ENCODE measurements at places on chromosomes 12 and 14.

DNA sequence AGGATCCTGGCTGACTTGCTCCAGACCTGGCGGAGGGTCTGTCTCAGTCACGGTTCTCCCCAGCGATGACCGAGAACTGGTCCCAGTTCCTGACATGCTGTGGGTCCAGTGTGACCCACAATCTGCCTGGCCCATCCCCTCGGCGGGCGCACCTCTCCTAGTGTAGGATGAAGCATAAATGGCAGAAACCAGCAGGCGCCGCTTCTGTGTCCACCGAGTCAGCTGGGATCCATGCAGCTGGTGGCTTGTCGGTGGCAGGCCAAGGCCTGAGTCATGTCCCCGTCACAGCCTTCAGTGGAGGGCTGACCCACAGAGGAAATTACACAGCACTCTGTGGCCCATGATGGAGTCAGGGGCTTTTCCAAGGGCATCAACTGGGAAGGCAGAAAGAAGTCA is 38.5 kb downstream of the NFKBIA start:
- DNase-seq = no peak

DNA sequence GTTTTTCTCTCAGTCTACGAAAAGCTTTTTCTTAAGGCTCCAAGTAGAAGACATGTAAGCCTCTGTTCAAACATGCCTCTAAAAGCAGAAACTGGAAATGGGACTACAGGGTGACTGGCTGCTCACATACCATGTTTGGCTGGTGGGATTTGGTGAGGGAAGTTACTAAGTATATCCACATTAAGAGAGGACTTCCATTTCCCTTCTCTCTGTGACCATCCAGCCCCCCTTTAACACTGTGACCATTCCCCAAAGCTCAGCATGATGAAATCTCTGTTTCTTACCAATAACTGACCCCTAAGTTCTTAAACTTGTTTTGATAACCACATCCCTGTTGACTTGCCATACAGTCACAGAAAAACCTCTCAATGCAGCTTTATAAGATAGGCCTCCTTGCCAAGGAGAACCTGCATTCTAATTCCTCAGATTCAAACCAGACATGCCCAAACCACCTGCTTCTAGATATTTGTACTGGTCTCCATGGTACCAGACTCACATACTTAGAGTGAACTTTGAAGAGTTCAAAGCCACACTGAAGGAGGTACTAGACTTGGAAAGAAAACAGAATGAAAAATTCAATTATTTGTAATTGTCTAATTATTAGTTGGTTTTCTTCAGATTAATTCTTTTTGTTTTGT is 102.2 kb downstream of the VEZT start:
- DNase-seq = no peak

GRCh38 chr14:75222208-75222701 is 45.8 kb upstream of the TMED10 start:
- no peak for DNase-seq

- no peak for DNase-seq
Measured at GRCh38 chr14:91277546-91278382, 33.3 kb upstream of the GPR68 start.

DNA sequence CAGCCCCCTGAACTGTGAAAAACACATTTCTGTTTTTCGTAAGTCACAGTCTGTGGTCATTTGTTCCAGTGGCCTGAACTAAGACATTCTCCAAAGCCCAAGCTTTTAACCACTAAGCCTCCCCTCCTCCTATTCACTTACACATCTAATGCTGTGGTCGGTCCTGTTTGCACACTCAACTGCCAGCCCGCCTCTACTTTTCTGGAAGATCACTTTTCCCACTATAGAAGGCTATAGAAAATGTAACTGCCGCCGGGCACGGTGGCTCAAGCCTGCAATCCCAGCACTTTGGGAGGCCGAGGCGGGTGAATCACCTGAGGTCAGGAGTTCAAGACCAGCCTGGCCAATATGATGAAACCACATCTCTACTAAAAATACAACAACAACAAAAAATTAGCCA is 524.7 kb upstream of the TMEM132C start:
- no peak for DNase-seq

- no peak for DNase-seq
Measured at GRCh38 chr12:115046805-115047204, 362.8 kb upstream of the TBX3 start.

DNA sequence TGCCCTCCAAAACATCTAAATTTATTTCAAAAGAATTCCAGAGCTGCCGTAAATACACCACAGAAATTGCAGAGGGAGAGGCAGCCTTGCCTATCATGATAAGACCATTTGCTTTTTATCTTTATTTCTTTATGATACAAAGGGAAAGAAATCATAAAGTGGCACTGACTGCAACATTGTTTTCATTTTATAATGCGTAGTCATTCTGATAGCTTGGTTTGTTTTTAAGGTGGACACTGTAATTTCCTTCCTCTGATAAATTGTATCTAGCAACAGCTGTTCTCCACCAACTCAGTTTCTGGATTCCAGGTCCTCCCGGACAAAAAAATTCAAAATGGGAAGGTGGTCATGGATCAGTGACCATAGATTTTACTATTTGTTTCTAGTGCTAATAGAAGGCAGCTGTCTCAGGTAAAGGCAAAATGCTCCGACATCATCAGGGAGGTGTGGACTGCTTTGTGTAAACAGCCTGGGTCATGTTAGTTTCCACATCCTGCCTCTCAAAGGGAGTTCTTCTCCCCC is 623 bp upstream of the TSPAN8 start:
- no peak for DNase-seq

DNA sequence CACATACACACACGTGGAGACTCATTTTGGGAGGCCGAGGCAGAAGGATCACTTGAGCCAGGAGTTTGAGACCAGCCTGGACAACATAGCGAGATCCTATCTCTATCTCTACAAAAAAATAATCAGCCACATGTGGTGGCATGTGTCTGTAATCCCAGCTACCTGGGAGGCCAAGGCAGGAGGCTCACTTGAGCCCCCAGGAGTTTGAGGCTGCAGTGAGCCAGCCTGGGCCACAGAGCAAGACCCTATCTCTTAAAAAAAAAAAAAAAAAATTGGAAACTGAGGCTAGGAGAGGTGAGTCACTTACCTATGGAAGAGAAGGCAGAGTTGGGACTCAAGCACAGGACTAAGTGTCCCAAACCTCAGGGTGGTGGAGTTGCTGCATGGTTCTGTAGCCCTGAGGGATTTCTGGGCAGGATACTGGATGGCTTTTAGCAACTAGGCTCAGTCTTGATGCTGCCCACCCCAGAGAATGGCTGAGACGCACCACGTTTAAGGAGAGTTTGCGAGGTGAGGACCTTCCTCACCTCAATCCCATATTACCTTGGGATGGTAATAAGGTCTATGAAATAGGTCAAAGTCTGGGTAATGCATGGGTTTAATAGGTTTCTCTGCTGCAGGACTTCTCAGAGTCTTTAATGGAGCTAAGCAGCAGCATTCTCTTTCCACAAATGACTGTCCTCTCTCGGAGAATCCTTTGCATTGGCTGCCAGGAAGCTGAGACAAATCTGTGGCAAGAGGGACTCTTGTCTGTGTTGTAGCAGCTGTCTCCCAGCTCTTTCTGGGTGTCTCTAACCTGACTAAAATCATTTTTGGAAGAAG is 35.6 kb downstream of the SH2B3 start:
- DNase-seq = no peak

DNA sequence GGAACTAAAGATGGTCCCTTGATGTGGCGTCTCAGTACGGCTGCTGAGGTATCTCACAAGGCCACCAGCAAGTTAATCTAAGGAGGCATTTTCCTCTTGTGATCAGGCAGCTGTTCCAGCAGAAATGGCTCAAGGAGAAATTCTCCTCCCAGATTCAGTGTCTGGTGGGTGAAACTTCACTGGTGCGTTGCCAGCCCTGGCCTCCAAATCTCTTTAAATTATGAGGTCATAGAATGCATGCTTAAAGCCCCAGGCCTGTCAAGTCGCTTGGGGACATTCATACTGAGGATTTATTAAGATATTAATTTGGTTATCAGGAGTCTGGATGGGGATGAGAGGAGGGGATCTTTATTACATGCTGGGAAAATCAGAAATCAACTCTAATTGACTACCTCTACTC is 72.9 kb downstream of the PPP2R5C start:
- DNase-seq = no peak

DNA sequence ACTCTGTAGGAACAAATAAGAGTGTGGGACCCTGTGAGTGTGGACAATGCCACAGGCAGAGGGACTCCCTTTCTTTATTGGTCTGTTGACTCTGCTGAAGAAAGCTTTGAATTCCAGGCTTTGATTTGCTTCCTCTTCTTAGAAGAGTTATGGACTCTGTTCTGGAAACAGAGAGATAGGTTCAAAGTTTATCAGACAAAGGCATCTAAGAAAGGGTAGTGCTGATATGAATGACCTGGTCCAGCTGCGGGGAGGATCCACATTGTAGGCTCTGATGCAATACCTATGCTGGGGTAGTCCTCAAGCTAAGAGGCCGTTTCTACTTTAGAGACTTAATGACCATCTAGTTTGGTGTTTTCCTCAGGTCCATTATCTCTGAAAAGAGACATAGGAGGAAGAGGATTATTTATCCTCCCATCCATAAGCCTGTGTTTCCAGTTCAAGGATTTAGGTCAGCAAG is 10.7 kb upstream of the IKZF4 start:
- no peak for DNase-seq

GRCh38 chr12:50600364-50600763 is 95.6 kb downstream of the DIP2B start:
- DNase-seq = no peak

GRCh38 chr12:117236456-117237001 is 46.3 kb upstream of the FBXO21 start:
- peak; percentile 61 for DNase-seq

- DNase-seq = no peak
Measured at GRCh38 chr12:132597333-132598316, 12.8 kb downstream of the LRCOL1 start.

DNA sequence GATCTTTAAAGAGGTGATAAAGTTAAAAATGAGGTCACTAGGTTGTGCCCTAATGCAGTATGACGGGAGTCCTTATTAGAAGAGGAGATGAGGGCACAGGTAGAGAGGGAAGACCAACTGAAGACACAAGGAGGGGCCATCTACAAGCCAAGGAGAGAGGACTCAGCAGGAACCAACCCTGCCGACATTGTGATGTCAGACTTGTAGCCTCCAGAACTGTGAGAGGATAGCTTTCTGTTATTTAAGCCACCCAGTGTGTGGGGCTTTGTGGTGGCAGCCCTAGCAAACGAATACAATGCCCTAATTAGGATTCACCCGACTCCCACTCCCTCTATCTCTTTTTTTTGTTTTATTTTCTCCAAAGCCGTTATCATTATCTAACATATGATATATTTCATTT is 7.9 kb upstream of the IL26 start:
- DNase-seq = no peak

DNA sequence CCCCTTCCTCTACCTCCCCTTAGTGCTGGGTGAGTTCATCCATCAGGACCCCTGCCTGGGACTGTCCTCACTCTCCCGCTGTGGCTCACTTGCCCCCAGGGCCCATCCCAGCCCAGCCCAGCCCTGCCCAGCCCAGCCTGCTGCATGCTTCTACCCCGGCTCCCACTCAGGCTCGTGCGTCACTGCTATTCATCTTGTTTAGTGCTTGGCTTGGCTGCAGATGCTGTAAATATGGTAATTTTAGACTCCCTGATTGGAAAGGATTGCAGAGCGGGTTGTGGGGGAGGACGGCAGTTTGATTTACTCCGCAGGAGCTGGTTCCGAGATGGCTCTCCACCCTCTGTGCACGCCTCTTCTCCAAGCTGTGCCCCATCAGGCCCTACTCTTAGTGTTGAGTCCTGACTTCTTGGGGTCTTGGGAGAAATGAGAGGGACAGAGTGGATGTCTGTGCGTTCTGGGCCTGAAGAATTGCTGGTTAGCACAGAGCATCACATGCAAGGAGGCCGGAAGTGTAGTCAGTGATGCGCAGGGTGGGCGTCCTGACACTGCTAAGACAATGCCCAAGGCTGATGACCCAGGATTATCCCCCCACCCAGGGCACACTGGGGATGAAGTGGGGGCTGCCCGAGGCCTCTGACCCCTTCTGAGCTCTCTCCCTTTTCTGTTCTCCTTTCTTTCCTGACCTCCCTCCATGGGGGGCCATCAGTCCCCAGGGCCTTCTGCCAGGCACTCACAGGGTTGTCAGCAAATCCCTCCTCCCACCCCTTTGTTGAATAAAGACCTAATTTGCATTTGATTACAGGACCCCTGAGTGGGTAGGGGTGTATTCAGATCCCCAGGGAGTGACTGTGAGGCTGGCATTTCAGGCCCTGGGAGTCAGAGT is 244.4 kb downstream of the ZFP36L1 start:
- no peak for DNase-seq

DNA sequence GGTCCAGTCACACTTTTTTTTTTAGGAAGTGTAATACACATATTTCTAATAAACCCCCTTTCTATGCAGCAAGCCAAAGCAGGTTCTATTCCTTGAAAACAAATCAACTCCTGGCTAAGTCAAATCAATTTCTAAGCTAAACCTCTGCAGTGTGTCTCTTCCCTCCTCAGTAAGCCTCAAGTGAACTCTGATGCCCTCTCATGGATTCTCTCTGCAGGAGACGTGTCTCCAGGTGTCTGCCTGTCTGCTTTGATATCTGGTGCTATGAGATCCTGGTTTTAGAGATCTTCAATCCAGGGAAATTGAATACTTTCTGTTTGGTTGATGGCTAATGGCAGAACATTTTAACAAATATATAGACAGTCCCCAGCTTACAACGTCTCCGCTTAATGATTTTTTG is 791.7 kb downstream of the AACS start:
- DNase-seq = no peak

DNA sequence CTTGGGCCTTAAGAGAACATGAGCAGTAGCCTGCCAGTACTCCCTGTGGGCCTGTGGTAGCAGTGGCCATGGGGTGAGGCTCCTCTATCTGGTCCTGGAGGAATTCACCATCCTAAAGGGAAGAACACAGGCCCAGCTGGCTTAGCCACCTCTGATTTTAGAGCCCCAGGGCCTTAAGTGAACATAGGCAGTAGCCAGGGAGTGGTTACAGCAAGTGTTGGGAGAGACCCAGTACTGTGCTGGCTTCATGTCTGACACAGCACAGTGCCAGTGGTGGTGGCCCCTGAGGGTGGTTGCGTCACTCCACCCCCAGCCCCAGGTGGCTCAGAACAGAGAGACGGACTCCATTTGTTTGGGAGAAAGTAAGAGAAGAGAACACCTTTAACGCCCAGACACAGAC is 105.1 kb downstream of the TXNDC16 start:
- DNase-seq = no peak

DNA sequence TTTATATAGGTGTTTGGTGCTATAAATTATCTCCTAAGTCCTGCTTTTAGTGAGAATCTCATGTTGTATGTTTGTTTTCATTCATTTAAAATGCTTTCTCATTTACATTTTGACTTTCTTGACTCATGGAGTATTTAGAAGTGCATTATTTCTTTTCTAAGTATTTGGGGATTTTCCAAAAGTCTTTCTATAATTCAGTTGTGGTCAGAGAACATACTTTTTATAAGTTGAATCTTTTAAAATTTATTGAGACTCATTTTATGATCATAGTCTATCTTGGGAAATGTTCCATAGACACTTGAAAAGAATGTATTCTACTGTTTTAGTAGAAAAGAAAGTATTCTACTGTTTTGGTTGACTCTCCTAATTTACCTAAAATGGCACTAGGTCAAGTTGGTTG is 168.2 kb downstream of the AKAP6 start:
- DNase-seq = no peak

Measured in effector memory CD8-positive, alpha-beta T cell (primary cell).